ENCODE measurements at places on chromosomes 6 and 20.

GRCh38 chr6:143000811-143001210 lies 55.8 kb upstream of the HIVEP2 start:
- no peak for DNase-seq

- DNase-seq: no peak
These were observed 27.2 kb upstream of the LAMP5 start for GRCh38 chr20:9487231-9487630.

GRCh38 chr6:32181915-32182529 lies 2.0 kb downstream of the AGER start:
- no peak for DNase-seq

DNA sequence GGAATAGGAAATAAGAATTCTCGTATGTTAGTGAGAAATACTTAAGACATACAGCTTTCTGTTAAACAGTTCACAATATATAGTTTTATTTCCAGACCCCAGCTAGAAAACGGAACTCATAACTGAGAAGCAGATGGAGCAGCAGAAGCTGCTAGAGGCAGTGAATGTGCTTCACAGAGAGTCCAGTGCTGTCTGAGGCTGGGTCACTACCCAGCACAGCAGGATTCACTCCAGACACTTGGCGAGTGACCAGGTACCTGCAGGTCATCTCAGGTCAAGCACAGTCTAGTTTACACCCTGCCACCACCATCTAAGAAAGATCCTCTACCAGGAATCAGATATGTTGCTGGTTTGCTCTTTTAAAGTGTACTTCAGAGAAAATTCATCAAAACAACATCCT lies 243.1 kb upstream of the RAB32 start:
- no peak for DNase-seq

- DNase-seq: no peak
These were observed 4.7 kb upstream of the TUBB2A start for GRCh38 chr6:3162067-3162497.

DNA sequence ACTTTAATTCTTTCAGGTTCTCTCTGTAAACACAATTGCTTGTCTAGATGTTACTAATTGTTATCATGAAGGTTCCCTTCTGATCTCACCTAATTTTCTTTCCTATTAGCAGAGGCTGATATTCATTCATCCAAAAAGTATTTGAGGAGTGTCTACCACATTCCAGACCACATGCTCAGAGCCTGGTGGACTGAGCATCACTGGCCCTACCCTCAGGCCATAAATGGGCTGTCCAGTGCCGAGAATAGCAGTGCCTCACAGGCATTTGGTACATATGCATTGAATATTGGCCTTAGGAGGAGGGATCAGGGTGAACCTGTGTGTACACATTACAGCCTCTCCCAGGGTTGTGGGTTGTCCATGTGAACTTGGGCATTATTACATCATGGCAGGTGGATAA lies 40.4 kb upstream of the PRELID3B start:
- no peak for DNase-seq

GRCh38 chr6:129073691-129074395 lies 190.9 kb downstream of the LAMA2 start:
- DNase-seq: no peak

DNA sequence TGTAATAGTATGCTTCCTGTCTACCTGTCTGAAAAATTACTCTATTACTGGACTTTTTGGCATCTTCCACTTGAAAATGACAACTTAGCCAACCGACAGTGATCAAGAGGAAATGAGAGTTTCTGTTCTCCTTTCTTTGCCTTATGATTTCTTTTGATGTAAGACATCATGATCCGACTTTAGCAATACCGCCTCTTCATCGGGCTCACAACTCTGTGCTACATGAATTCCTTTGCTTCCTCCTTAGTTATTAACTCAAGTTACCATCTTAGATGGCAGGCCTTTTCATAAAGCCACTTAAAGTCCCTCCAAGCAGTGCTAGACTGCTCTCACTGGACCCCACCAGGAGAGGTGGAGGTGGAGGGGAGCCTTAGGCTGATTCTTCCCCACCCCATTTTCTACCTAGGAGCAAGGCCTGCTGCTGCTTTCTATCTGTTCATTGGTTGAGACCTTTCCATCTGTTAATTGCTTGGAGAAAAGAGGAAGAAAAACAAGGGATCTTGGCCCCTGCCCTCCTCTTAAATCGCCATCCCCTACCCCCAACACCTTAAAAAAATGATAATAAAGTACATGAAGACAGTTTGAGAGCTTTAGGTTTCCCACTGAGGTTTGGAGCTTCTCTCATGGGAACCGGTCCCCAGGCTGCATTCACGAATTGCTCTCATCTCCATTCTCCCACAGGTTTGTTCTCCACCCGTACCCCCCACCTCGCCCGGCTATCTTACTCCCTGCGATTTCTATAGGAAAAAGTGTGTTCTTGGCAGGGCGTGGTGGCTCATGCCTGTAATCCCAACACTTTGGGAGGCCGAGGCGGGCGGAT lies 21.6 kb upstream of the MCM3 start:
- no peak for DNase-seq

DNA sequence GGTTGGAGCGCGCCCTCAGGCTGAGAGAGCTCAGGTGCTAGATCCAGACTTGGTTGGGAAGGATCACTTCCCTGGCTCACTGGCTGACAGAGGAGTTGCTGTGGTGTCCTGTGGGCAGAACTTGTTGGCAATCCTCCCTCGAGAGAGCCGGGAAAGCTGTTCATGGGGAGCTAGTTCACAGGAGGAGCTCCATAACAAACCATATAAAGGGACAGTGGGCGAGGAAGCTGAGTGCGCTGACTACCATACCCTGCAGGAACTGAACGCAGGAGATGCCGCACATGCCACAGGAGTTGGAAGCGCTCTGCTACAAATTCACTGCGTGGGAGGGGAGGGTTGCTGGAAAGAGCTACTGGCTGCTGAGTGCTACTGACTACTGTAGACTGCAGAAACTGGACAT lies 243.2 kb downstream of the OGFRL1 start:
- DNase-seq: no peak

GRCh38 chr6:184161-184700 lies 108.1 kb upstream of the DUSP22 start:
- DNase-seq: no peak

- DNase-seq: no peak
These were observed 7.1 kb downstream of the PAX1 start for GRCh38 chr20:21712443-21713059.

DNA sequence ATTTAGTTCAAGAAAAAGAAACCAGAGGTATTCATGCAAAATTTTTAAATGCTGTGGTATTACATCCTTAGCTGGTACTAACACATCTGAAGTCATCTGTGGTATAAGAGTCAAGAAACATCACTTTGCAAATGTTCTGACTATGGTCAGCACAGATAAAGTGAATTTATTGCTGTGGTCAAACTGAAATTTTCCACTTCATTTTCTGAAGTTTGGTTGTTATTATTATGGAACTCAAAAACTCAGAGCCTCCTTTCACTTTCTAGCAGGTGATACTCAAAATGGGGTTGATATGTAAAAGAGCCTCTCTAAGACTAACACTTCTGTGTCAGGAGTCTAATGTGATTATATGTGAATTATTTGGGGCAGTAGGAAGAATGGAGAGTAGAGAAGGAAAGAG lies 257.8 kb downstream of the RNGTT start:
- no peak for DNase-seq

DNA sequence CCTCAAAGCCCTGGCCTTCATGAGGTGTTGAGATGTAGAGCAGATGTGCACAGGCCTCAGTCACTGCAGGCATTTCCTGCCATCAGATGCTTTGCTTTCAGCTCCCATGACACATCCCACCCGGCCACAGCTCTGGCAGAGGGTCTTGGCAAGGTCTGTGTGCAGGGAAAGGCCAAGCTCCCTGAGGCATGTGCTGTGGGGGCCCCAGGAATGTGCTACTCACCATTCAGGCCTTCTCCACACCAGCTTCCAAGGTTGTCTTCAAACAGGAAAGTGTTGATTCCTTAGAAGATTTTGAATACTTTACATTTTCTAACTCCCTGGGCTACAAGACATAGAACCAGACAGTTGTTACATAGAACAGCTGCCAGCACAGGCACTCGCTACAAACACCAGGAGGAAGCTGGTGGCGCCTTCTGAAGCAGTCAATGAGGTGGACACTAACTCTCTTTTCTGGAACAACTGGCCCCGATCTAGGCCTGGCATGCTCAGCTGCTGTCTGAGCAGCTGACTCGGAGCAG lies 27.8 kb downstream of the CASS4 start:
- no peak for DNase-seq

- no peak for DNase-seq
These were observed 33.8 kb downstream of the HDDC2 start for GRCh38 chr6:125267806-125268523.

GRCh38 chr6:109229536-109229935 lies 134.2 kb downstream of the CEP57L1 start:
- no peak for DNase-seq

GRCh38 chr6:13089296-13089994 lies 238.9 kb downstream of the TBC1D7 start:
- no peak for DNase-seq

DNA sequence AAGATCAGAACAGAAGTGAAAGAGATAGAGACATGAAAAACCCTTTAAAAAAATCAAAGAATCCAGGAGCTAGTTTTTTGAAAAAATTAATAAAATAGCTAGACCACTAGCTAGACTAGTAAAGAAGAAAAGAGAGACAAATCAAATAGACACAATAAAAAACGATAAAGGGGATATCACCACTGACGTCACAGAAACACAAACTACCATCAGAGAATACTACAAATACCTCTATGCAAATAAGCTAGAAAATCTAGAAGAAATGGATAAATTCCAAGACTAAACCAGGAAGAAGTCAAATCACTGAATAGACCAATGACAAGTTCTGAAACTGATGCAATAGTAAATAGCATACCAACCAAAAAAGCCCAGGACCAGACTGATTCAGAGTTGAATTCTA lies 29.6 kb upstream of the SENP6 start:
- DNase-seq: no peak

GRCh38 chr6:53014063-53014462 lies 19.0 kb upstream of the GSTA4 start:
- DNase-seq: no peak

- DNase-seq: no peak
These were observed 49.9 kb upstream of the TENT5A start for GRCh38 chr6:81802356-81802755.

- DNase-seq: no peak
These were observed 18.0 kb upstream of the DEFB129 start for GRCh38 chr20:208942-209566.

DNA sequence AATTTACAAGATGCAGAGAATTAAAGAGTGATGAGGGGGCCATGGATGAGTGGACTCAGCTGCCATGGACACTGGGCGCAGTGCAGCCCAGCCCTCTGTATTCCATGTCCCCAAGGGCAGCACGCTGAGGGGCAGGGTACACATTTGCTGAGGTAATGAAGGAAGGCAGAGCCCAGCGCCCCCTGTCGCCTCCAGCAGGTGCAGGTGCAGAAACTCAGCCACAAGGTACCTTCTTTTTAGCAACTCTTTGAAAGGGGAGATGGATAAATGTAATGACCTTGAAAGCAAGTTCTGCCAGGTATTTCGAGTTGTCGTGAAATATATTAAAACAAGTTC lies 7.1 kb downstream of the CD93 start:
- DNase-seq: no peak

DNA sequence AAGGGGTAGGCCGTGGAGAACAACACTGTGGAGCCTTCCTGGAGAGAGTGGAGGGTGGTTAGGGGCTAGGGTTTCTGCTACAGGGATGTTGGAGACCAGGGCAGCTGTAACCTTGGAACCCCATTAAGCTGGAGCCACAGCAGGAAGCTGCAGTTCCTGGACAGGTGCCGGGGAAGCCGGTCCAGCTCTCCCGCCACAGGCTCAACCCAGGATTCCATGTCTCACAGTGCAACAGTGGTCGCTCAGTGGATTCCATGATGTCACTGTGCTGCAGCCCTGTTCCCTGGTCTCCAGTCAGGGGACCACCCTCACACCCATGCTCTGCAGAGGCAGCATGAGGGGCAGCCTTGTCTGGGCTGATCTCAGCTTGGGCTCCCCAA lies 264.6 kb upstream of the CDYL start:
- DNase-seq: no peak

- DNase-seq: no peak
These were observed 625.5 kb downstream of the CDH26 start for GRCh38 chr20:60583741-60584140.

DNA sequence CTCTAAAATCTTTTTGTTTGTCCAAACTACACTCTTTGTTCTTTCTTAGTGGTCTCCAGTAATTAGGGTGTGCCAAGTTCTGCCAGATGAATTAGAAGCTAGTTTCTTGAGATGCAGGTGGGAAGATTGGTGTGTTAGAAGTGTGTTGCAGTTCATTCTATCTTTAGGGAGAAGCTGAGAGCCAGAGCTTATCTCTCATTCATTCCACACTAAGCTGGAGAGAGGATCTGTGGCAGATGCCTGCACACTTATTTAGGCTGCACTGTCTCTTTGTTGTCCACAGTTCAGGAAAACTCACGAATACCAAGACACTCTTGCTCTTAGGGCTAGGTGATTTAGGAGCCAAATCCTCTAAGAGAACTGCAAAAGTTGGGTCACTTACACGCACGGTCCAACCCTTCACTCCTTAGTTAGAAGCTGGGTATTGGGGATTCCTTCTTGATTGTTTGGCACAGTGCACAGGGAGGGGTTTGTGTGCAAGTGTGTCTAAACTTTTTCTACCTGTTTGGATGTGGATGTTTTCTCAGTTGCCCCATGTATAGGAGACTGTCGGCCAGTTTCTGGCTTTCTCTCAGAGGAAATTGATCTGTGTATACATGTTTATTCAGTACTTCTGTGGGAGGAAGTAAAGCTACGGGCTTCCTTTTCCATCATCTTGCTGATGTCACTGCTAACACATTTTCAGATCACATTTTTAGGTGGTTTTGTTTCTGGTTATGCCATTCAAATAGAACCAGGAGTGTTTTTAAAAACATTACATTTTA lies 49.5 kb downstream of the SMAP1 start:
- DNase-seq: no peak

DNA sequence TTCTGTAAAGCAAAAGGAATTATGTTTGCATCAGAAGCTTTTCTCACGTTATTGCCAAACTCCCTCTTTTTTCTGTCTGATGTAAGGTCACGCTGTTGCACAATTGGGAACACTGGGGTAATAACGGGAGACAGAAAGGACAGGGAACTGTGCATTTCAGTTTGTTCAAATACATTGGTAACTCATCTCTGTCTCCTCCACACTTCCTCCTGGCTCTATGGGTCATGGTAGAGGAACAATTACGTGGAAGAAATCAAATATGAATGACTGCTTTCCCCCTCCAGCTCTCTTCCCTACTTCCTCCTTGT lies 132.2 kb upstream of the TNFAIP3 start:
- DNase-seq: no peak

DNA sequence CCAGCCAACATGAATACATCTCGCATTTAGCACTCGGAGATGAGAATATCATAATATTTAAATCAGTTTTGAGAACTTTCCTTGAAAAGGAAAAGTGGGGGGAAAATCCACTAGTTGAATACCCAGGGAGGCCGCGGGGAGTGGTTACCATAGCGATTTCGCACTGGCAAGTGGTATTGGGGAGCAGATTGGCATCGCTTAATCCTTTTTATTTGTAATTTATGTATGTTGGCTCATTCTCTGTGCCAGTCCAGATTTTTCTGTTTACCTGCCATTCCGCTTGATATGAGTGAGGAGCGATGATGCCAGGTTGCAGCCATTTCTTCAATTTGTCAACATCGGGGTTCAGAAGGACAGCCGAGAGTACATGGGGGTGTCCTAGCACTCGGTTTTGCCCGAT lies 291.8 kb downstream of the ZNF217 start:
- no peak for DNase-seq

- no peak for DNase-seq
These were observed 170.5 kb downstream of the VEGFA start for GRCh38 chr6:43940393-43941087.

Measured in stimulated activated CD8-positive, alpha-beta memory T cell treated with anti-CD3 and anti-CD28 coated beads, Interleukin-4, amount 100 ng/mL, for 4 hours (primary cell).